ENCODE measurements at places on chromosomes 1 and 21.

DNA sequence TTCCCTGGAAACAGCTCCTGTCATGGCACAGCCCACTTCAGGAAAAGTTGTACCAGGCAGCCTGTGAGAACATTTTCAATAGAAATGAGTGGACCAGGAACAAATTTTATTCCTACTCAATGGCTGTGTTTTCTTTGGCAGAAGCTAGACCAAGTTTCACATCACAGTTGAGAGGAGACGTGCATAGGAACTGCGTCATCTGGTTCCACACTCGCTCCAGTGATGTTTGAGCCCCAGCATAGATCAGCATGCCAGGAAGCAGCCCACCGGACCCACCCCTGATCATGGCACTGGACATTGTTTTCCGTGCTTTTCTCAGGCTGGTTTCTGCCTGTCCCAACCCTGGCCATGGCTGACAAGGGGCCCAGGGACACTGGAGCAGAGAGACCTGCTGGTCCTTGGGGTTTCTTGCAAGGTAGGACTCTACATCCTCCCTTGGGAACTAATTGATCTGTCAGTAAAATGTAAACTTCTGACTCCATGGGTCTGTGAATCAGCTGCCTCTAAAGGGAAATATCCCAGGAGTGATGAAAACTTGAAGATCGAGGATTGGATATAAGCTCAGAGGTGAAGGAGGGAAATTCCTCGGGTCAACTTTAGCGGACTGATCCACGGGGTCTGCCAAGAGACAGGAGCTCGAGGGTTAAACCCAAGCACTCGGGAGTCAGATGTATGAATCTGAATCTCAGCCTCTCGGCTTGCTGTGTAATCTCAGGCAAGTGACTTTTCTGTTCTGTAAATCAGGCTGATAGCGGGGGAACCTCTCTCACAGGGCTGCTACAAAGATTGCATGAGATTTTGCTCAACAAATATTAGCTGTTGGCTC lies 35.7 kb downstream of the NEK2 start:
- DNase-seq, result no peak

DNA sequence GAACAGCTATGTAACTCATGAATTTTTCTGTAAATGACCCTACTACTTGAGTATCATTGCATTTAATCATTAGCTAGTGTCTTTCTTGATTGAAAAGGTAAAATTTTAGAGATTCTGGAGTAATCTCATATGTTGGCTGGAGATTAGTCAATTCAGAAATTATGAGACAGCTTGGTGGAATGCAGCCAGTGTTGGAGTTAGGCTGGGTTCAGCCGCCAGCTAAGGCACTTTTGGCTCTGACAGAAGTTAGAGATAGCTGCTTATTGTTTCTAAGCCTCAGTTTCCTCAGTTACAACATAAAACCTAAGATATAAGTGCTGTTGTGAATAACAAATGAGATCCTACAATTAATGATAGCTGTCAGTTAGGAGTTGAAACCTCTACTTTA lies 49.4 kb downstream of the TBCE start:
- no peak for DNase-seq

DNA sequence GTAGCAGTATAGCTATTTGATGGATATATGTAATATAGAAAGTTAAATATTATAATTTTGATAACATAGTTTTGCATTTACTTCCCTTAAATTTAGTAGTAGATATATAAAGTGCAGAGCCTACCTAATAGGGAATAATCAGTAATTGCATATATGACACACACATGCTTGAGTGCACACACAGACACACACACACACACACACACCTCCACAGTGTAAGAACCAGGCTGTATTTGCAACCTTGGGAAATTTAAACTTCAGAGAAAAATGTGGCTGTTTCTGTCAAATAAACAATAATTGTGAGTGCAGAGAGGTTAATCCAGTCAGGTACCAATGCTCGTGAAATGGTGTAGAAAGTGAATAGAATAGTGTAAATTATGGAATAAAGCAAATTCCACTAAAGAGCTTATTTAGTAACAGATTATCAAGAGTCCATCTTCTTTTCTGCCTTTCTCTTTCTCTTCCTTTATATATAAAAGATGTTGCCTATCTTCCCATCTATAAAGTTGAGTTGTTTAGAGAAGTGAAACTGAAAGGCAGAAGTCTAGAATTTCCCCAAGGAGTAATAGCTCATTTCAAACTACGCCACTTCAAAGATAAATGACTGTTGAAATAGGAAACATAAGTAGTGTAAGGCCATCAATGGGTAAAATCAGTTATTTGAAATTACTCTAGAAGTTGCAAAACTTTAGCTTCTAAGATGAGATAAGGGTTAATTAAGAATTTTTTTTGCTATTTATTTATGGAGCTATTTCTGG lies 273.7 kb downstream of the SRGAP2C start:
- DNase-seq, result no peak

- DNase-seq, result no peak
Measured at GRCh38 chr1:226302731-226303130, 6.2 kb downstream of the LIN9 start.

DNA sequence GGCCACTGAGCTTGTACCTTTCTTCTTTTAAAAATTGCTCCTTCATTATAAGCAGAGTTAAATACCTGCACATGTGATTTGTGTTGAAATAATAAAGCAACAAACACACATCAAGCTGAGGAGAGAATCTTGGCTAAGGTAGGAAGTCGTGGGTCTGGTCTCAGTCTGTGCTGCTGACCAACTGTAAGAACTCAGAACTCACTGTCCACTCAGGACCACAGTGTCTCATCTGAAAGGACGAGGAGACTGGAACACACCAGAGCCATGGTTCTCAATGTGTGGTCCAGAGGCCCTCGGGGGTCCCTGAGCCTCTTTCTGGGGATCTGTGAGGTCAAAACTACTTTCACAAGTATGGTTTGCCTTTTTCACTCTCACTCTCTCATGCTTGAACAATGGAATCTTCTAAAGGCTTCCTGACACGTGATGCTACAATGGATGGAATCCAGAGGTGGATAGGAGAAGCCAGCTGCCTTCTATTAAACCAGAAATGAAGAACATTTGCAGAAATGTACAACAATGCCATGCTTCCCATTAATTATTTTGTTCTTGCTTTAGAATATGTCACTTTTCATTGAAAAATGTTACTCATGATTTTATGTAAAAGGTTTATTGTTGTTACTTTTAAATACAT lies 17.3 kb upstream of the ETS2 start:
- no peak for DNase-seq

GRCh38 chr1:24558902-24559791 lies 3.3 kb downstream of the NCMAP start:
- no peak for DNase-seq

DNA sequence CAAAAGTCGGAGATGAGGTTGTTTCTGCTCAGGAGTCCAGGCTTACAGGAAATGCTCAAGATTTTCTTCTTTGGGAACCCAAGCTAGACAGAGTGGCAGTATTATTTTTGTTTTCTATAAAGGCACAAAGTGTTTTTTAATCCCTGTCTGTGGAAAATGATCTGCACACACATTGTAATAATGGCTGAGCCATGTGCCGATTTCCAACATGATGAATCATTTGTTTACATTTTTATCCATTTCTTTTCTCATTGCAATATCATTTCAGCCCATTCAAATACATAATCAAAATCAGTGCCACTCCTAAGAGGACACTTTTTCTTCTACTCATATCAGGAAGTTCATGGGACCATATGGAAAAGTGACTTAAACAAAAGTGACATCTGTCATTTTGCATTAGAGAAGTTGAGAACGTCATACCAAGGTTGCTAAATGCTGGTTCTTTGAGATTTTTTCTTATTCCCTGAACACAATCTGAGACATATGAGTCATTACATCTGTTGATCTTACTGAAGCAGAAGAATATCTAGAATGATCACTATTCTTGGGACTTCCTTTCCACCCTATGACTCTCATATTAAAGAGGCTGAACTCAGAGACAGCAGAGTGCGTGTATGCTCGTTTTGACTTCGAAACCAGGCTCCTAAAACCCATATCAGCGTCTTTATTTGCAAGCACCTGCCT lies 44.9 kb downstream of the ACTA1 start:
- DNase-seq, result no peak
